ENCODE measurements at places on chromosomes 5 and 9.
A peak's percentile ranks its signal among the peaks of the same experiment; 100 is the strongest.

- H3K4me1 ChIP-seq: no peaks in the 10 kb centered on the region
- H3K27ac ChIP-seq: no peak overlapping the region
- H3K27me3 ChIP-seq: no peaks in the 10 kb centered on the region
- no peak overlapping the region for H3K4me3 ChIP-seq
- no peak for DNase-seq
- H3K36me3 ChIP-seq: peaks cover 66% of the 10 kb centered on the region
Measured at GRCh38 chr5:146233441-146233840, 30.0 kb downstream of the RBM27 start.

DNA sequence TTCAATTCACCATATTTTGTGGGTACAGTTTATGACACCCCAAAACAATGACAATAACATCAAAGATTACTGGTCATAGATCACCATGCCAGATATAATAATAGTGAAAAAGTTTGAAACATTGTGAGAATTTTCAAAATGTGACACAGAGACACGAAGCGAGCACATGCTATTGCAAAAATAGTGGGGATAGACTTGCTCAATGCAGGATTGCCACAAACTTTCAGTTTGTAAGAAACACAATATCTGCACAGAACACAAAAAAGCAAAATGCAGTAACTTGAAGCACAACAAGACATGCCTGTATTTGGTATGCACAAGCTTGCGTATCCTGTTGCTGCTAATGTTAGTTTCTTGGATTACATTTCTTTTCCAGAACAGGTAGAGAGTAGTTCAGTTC is 35.8 kb downstream of the ARHGEF28 start:
- H3K4me1 ChIP-seq: no peaks in the 10 kb centered on the region
- H3K27me3 ChIP-seq: peaks cover 56% of the 10 kb centered on the region
- H3K4me3 ChIP-seq: no peak overlapping the region
- H3K36me3 ChIP-seq: no peaks in the 10 kb centered on the region
- no peak for DNase-seq
- no peak overlapping the region for H3K27ac ChIP-seq

DNA sequence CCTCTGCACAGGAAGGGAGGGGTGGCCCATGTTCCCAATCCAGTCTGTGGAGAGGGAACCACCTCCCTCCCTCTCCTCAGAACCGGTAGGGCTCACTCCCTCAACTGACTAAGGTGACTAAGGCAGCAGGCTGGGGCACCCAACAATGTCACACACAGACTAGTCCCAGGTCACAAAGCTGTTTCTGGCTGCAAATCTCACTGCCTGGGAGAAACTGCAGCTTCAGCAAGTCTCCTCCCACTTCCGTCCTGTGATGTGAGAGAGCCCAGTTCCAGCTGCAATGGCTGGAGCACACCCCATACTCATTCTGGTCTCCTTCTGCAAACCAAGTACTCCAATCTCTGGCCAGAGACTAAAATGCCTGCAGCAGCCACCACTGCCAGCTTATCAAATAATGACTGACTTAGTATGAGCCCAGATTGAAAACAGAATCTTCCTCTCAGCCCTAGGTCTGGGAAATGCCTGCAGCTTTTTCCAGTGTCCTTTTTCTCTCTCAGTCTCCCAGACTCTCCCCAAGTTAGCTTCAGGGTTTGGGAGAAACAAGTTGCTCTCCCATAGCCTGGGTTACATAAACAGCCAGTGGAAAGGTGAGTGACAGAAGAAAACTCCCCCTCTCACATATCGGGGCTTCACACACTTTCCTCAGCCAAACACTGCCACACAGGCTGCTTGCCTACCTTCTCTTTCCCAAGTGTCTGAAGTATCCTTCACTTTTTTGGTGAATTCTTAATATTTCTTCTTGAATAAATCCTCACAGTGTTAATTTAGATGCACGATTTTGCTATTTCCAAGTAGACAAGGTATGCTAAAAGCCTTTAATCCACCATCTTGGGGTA is 247.4 kb upstream of the RASA1 start:
- H3K36me3 ChIP-seq: no peaks in the 10 kb centered on the region
- H3K27ac ChIP-seq: peak overlapping the region; percentile 52
- peak; percentile 41 for DNase-seq
- peaks cover 9% of the 10 kb centered on the region for H3K4me1 ChIP-seq
- no peak overlapping the region for H3K4me3 ChIP-seq

DNA sequence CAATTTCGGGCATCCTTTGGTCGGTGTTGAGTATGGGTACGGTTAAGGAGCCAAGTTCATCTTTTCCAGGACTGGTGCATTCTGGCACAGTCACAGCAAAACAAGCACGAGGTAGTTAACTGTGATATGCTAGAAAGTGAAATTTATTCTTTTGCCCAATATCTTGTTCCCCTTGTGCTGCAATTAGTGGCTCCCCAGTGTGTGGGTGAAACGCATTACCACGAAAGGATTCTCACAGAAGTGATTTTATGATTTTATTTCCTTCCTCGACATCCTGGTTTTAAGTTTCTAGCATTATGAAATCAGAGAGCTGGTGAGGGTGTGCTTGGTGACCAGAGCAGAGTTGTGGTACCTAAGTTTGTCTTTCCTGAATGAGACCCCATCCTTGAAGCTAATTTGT is 1.5 kb downstream of the FRMPD1 start:
- peaks cover 6% of the 10 kb centered on the region for H3K4me1 ChIP-seq
- no peak overlapping the region for H3K4me3 ChIP-seq
- no peak overlapping the region for H3K27ac ChIP-seq
- peaks cover 90% of the 10 kb centered on the region for H3K27me3 ChIP-seq

DNA sequence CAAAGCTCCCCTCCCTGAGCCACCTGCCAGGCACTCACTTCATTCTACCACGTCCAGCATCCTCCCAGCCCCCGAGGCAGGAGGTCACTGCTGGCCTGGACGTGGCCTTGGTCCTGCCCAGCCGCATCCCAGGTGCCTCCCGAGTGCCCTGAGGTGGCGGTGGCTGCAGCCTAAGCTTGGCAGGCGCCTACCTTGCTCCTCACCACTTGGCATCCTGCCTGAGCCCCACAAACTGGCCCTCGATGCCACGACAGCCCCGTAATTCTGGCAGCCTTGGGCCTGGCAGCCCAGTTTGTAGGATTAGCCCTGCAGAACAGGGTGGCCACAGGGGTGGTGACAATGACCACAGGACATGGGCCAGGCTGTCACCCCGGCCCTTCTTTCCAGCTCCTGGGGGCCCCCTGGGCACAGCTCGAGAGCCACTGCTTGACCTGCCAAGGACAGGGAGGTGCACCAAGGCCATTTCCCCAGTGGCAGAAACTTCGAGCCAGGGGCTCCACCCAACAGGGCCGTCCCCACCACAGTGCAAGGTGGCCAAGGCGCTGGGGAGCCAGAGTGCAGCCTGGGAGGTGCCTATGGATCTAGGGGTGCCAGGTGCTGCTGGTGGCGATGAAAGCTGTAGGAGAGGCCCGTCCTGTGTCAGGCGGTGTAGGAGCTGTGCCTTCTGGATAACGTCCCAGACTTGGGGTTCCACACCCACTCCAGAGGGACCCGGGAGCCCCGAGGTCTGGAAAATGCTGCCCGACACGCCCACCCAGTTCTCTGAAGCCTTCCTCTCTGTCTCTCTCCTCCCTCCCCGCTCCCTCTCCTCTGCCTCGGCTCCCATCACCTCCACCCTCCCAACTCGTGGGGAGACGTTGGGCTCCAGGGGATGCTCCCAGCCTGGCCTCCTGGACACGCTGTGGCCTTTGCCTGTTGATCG is 18.4 kb downstream of the NKD2 start:
- no peak for DNase-seq
- no peaks in the 10 kb centered on the region for H3K4me1 ChIP-seq
- H3K36me3 ChIP-seq: no peaks in the 10 kb centered on the region
- H3K4me3 ChIP-seq: no peak overlapping the region

- H3K27me3 ChIP-seq: no peaks in the 10 kb centered on the region
- no peak overlapping the region for H3K4me3 ChIP-seq
- H3K27ac ChIP-seq: no peak overlapping the region
- DNase-seq: no peak
- no peaks in the 10 kb centered on the region for H3K36me3 ChIP-seq
- H3K4me1 ChIP-seq: no peaks in the 10 kb centered on the region
Measured at GRCh38 chr9:99567436-99567835, 254.2 kb upstream of the NR4A3 start.

GRCh38 chr9:32782476-32783167 is 718 bp upstream of the TMEM215 start:
- H3K27ac ChIP-seq: no peak overlapping the region
- peak; percentile 7 for DNase-seq
- H3K4me3 ChIP-seq: peak overlapping the region; percentile 23
- no peaks in the 10 kb centered on the region for H3K36me3 ChIP-seq
- H3K4me1 ChIP-seq: no peaks in the 10 kb centered on the region

GRCh38 chr9:101468116-101468515 is 32.5 kb upstream of the ALDOB start:
- H3K36me3 ChIP-seq: no peaks in the 10 kb centered on the region
- H3K4me3 ChIP-seq: no peak overlapping the region
- DNase-seq: no peak
- H3K27ac ChIP-seq: no peak overlapping the region
- no peaks in the 10 kb centered on the region for H3K4me1 ChIP-seq
- H3K27me3 ChIP-seq: no peaks in the 10 kb centered on the region

GRCh38 chr9:90085633-90086032 is 480.8 kb downstream of the GADD45G start:
- DNase-seq: no peak
- H3K27ac ChIP-seq: no peak overlapping the region
- no peak overlapping the region for H3K4me3 ChIP-seq
- no peaks in the 10 kb centered on the region for H3K36me3 ChIP-seq

DNA sequence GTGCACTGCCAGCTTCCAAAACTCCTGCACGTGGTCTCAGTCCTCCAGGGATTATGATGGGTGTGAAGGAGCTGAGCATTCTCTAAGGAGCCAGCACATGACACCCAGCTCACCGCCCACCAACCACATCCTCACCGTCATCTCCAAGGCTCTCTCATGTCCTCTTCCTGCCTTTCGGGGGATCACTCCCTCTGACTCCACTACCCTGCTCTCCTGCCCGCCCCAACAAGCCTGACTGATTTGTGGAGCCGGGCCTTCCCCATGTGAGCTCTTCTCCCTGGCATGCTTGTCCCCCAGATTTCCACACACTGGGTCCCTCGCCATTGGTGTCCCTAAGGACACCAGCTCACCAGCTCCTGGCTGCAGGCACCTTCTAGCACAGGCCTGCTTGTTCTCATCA is 1.9 kb downstream of the ABO start:
- H3K4me3 ChIP-seq: no peak overlapping the region
- peaks cover 66% of the 10 kb centered on the region for H3K27me3 ChIP-seq
- H3K4me1 ChIP-seq: peaks cover 3% of the 10 kb centered on the region
- H3K27ac ChIP-seq: no peak overlapping the region

GRCh38 chr5:45411971-45412612 is 284.1 kb downstream of the HCN1 start:
- H3K27me3 ChIP-seq: no peaks in the 10 kb centered on the region
- H3K4me3 ChIP-seq: no peak overlapping the region
- no peak for DNase-seq
- H3K4me1 ChIP-seq: peaks cover 18% of the 10 kb centered on the region
- H3K36me3 ChIP-seq: no peaks in the 10 kb centered on the region

DNA sequence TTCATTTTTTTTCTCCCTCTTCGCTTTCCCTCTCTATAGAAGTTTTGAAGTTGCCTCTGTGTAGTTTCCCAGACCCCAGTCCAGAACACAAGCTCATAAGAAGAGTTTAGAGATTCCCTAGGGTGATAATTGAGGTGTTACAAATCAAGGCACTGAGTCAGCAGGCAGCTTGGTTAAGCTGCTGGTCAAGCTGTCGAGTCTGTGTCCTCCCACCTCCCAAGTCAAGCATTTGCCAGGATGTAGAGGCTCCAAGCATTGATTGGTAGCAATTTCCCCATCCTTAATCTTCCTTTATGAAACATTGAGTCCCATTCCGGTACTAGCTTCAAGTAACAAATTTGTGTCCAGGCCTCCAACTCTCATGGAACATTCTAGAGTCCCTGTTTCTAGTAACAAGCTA is 47.5 kb upstream of the SLC1A1 start:
- H3K27ac ChIP-seq: no peak overlapping the region
- no peak for DNase-seq
- H3K36me3 ChIP-seq: no peaks in the 10 kb centered on the region
- H3K4me1 ChIP-seq: no peaks in the 10 kb centered on the region
- H3K4me3 ChIP-seq: no peak overlapping the region
- H3K27me3 ChIP-seq: no peaks in the 10 kb centered on the region

DNA sequence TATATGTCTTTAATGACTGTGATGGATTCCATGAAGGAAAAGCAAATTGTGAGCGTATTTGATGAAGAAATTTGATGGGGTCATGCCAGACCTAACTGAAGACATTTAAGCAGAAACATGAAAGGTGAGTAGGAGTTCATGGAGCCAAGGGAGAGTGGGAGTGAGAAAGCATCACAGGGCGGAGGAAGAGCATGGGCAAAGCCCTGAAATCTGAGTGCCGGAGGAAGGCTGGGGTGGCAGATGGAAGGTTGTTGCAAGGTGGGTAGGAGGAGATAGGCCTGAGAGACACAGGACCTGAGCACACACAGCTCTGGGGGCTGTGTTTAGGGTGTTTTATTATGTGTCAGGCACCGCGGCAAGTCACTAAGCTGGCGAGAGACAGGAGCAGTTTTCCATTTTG is 100.3 kb upstream of the SPOCK1 start:
- DNase-seq: no peak
- H3K4me3 ChIP-seq: no peak overlapping the region
- no peaks in the 10 kb centered on the region for H3K4me1 ChIP-seq
- H3K36me3 ChIP-seq: no peaks in the 10 kb centered on the region
- H3K27me3 ChIP-seq: peaks cover 20% of the 10 kb centered on the region

- no peak overlapping the region for H3K4me3 ChIP-seq
- DNase-seq: no peak
- H3K36me3 ChIP-seq: no peaks in the 10 kb centered on the region
- no peaks in the 10 kb centered on the region for H3K27me3 ChIP-seq
- no peaks in the 10 kb centered on the region for H3K4me1 ChIP-seq
- H3K27ac ChIP-seq: no peak overlapping the region
Measured at GRCh38 chr9:112049811-112050516, 125.1 kb downstream of the SUSD1 start.

- peaks cover 17% of the 10 kb centered on the region for H3K4me1 ChIP-seq
- no peak for DNase-seq
- H3K27ac ChIP-seq: no peak overlapping the region
- no peaks in the 10 kb centered on the region for H3K27me3 ChIP-seq
Measured at GRCh38 chr5:139199321-139199720, 1.2 kb upstream of the SIL1 start.

DNA sequence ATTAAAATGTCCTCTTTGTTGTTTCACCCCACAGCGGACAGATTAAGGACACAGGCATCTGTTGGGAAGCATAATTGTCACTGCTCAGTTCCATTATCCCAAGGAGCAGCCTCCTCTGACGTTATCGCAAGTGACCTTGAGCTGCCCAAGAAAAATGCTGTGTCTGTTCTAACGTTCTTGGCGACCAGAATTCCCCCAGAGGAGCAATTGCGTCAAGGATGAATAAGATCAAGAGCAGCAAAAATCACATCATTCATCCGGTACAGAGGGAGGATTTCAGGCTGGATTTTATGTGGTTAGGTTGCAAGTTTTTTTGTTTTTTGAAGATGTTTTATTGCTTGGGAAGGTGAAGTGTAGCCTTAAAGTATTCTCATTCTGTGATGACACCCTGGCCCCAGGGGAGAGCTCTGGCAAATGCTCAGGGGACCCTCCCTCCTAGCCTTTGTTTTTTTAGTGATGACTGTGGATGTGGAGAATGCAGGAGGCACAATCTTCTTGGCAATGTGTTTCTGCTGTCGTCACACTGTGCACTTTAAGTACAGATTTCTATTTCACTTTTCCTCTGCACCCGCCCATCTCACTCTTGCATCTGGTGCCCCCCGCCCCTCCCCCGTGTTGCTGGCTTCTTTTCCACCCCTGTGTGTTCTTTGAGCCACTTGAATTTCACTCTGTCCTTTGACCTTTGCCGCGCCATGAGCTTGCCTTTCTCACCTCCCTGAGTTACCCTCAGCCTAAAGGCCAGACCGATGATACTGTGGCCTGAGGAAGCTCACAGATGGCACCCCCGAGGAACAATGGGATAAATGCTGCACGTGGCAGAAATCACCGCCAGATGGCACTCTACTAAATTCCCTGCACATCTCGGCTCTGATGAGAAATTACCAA is 308.5 kb downstream of the RAB3C start:
- H3K4me3 ChIP-seq: no peak overlapping the region
- H3K27ac ChIP-seq: no peak overlapping the region
- H3K27me3 ChIP-seq: no peaks in the 10 kb centered on the region
- no peaks in the 10 kb centered on the region for H3K4me1 ChIP-seq
